ENCODE measurements at places on chromosomes 6 and 20. TPM values are rescaled to one million over a fixed set of nuclear protein-coding genes. Genes with fewer than 3 reads are reported as not detected.
A peak's percentile ranks its signal among the peaks of the same experiment; 100 is the strongest.

- peaks cover 16% of the 10 kb centered on the region for H3K4me1 ChIP-seq
- H3K27me3 ChIP-seq = no peaks in the 10 kb centered on the region
- H3K36me3 ChIP-seq = peaks cover 22% of the 10 kb centered on the region
- no peak for DNase-seq
- peak overlapping the region; percentile 93 for H3K4me3 ChIP-seq
These were observed 815 bp downstream of the SPATA2 start for GRCh38 chr20:49914310-49915117.

DNA sequence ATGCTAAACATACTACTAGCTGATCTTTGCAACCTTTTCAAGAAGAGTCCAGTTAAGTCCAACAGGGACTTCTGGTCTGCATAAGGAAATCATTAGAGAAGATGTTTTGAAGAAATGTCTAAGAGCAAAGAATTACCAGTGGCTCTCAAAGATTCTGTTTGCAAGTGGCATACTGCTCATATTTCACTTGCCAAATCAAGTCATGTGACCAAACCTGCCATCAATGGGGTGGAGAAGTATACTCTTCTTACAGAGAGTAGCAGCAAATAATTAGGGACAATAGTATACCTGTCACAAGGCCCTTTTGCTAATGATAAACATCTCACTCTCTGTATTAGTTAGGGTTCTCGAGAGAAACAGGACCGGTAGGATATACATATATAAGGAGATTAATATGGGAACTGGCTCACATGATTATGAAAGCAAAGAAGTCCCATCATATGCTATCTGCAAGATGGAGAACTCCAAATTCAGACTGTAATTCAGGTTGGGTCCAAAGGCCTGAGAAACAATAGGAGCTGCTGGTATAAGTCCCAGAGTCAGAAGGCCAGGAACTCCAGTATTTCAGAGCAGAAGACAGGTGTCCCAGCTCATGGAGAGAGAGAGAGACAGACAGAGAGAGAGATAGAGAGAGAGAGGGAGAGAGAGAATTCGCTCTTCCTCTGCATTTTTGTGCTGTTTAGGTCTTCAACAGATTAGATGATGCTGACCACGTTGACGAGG, 111.5 kb downstream of the LCA5 start:
- no peaks in the 10 kb centered on the region for H3K4me1 ChIP-seq
- no peak overlapping the region for H3K4me3 ChIP-seq
- H3K27me3 ChIP-seq = 0 out of 3 replicates have a peak, but pooled peaks cover 2% of the 10 kb centered on the region

- H3K27me3 ChIP-seq = no peaks in the 10 kb centered on the region
- H3K4me3 ChIP-seq = no peak overlapping the region
- no peak overlapping the region for H3K27ac ChIP-seq
- no peaks in the 10 kb centered on the region for H3K36me3 ChIP-seq
These were observed 152.6 kb upstream of the SMLR1 start for GRCh38 chr6:130674604-130675003.

DNA sequence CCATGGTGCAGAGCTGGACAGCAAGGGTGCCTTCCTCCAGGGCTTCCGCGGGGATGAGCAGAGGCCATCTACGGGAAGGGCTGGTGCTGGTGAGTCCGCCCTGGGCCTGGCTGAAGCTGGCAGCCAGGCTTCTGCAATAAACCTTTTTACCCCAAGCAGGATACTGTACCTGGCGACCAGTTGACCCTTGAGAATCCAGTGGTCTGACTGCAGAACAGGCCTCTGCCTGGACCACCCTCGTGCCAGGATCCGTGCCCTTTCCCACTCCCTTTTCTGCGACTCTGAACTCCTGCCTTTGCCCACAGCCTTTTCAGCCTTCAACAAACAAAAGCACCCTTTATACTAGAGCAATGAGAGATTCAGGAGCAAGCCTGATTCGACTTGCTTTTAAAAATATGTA, 18.9 kb downstream of the CDH26 start:
- H3K36me3 ChIP-seq = no peaks in the 10 kb centered on the region
- H3K4me3 ChIP-seq = no peak overlapping the region
- no peaks in the 10 kb centered on the region for H3K27me3 ChIP-seq
- H3K4me1 ChIP-seq = no peaks in the 10 kb centered on the region
- no peak overlapping the region for H3K27ac ChIP-seq

DNA sequence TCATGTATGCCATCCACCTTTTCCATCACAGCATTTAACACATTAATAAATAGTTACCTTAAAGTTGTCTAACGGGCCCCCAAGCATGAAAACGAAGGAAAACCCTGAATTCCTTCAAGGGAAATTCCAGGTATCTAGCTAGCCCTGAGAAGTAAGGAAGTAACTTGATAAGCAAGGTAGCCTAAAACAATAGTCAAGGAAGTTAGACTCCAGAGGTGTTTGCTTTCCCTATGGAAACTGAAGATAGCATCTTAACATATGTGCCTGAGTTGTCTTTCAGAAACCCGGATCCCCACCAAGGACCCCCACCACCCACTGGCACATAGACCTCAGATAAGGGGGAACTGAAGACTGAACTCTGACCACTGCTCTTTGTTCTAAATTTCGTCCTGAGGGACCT, 127.4 kb downstream of the TBXT start:
- H3K27ac ChIP-seq = no peak overlapping the region
- H3K4me3 ChIP-seq = no peak overlapping the region
- no peaks in the 10 kb centered on the region for H3K36me3 ChIP-seq
- no peak for DNase-seq
- H3K4me1 ChIP-seq = no peaks in the 10 kb centered on the region

Gene SLC22A7
- total RNA-seq = not detected

GRCh38 chr20:38106461-38106860, 58.6 kb downstream of the TGM2 start:
- H3K36me3 ChIP-seq = no peaks in the 10 kb centered on the region
- no peak overlapping the region for H3K4me3 ChIP-seq
- H3K4me1 ChIP-seq = no peaks in the 10 kb centered on the region
- no peak for DNase-seq

Gene TNFRSF6B
- not detected for total RNA-seq

- H3K27me3 ChIP-seq = no peaks in the 10 kb centered on the region
- DNase-seq = no peak
- H3K4me3 ChIP-seq = no peak overlapping the region
These were observed 593 bp upstream of the COL9A3 start for GRCh38 chr20:62816031-62816883.

- peak overlapping the region; percentile 22 for H3K27ac ChIP-seq
- H3K36me3 ChIP-seq = no peaks in the 10 kb centered on the region
These were observed 482.7 kb upstream of the JARID2 start for GRCh38 chr6:14763139-14763538.

DNA sequence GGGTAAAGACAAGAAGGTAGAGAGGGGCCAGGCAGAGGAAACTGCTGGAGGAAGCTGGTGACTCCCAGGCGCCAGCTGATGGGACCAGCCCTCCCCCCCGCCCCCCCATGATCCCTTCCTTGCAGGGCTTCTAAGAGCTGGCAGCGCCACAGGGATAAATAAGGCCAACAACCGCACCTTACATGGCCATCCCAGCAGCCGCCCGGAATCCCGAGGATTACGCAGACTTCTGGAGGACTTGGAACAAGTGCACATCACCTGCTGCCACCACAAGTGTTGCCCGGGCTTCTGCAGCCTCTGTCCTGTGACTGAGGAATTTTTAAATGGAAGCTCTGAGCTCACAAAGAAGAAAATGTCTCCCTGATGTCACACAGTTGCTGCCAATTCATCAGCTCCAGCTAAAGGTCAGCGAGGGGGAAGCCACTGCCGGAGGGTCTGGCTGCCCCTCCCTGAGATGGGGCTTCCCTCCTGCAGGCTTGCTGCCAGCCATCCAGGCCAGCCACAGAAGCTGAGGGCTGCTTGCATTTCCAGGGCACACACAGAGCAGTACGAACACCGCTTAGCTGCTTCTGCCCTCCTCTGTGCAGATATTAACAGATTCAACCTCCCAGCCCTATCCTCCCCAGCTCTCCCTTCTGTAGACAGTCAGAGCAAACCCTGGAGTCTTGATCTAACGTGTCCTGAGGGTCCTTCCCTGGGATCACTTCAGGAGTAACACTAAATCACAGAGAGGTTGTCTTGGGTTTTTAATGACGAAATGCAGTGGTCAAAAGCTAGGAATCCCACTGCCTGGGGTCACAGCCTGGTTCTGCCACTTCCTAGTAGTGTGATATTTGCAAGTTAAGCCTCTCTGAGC, 38.6 kb upstream of the PIM1 start:
- H3K4me3 ChIP-seq = no peak overlapping the region
- H3K27me3 ChIP-seq = no peaks in the 10 kb centered on the region
- H3K36me3 ChIP-seq = no peaks in the 10 kb centered on the region
- DNase-seq = no peak

GRCh38 chr20:53800883-53801604, 207.4 kb upstream of the ZNF217 start:
- no peak overlapping the region for H3K4me3 ChIP-seq
- peak; percentile 37 for DNase-seq
- no peak overlapping the region for H3K27ac ChIP-seq
- peaks cover 7% of the 10 kb centered on the region for H3K4me1 ChIP-seq
- no peaks in the 10 kb centered on the region for H3K36me3 ChIP-seq

- no peaks in the 10 kb centered on the region for H3K36me3 ChIP-seq
- H3K4me1 ChIP-seq = no peaks in the 10 kb centered on the region
- no peak for DNase-seq
- no peak overlapping the region for H3K27ac ChIP-seq
These were observed 369.3 kb downstream of the FRK start for GRCh38 chr6:115691433-115691832.

- H3K27ac ChIP-seq = no peak overlapping the region
- no peaks in the 10 kb centered on the region for H3K4me1 ChIP-seq
- no peak for DNase-seq
- H3K36me3 ChIP-seq = peaks cover 9% of the 10 kb centered on the region
These were observed 38.3 kb upstream of the MDFI start for GRCh38 chr6:41599852-41600445.

Gene SNX5
- 128 TPM for total RNA-seq

Gene PCK1
- total RNA-seq = 0.73 TPM

Gene COL12A1
- total RNA-seq = 0.11 TPM

DNA sequence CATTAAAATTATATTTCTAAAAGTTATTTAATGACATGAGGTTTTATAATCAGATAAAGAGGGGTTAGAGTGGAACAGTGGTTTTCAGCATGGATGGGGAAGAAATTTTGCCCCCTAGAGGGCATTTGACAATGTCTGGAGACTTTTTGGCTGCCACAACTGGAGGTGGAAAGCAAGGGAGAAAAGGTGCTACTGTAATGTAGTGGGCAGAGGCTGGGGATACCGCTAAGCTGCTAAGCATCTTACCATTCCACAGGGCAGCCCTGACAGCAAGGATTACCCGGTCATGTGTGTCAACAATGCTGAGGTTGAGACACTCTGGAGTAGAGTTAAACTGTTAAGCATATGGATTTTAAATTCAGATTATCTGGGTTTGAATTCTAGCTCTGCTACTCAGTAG, 52.9 kb upstream of the FABP7 start:
- no peak overlapping the region for H3K27ac ChIP-seq
- H3K4me3 ChIP-seq = no peak overlapping the region
- H3K27me3 ChIP-seq = no peaks in the 10 kb centered on the region
- H3K4me1 ChIP-seq = no peaks in the 10 kb centered on the region

DNA sequence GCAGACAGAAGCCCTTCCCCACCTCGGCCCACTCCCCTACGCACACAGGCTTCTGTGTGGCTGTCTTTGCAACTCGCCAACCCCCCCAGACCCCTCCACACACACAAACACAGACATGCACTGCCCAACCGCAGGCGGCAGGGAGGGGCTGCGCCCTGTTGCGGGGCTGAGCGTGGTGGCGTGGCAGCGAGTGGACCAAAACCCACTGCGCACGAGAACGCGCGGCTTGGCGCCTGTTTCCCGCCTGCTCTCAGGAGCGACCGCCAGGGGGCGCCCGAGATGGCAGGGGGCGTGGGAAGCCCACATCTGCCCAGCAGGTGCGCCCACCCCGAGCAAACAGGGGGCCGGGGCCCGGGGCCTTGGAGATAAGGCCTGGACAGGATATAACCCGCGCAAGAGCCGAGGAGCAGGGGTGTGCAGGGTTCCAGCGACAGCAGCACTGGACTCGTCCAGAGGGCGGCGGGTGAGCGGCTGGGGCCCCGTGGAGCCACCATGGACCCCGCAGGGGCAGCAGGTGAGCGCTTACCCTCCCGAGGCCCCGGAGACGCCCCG, at the start of gene RBPJL:
Gene RBPJL (plus strand): TSS at position 410 of the 552 bp plus-strand sequence. CDS start 83 bp downstream, at position 493.
- H3K36me3 ChIP-seq = no peaks in the 10 kb centered on the region
- H3K27me3 ChIP-seq = no peaks in the 10 kb centered on the region
- H3K27ac ChIP-seq = no peak within 1 kb of the TSS
- peaks cover 27% of the 10 kb centered on the region for H3K4me1 ChIP-seq

GRCh38 chr20:17431621-17432364, 99.4 kb downstream of the BFSP1 start:
- peaks cover 4% of the 10 kb centered on the region for H3K4me1 ChIP-seq
- H3K4me3 ChIP-seq = no peak overlapping the region
- DNase-seq = peak; percentile 61
- no peak overlapping the region for H3K27ac ChIP-seq
- H3K27me3 ChIP-seq = peaks cover 8% of the 10 kb centered on the region
- H3K36me3 ChIP-seq = no peaks in the 10 kb centered on the region

DNA sequence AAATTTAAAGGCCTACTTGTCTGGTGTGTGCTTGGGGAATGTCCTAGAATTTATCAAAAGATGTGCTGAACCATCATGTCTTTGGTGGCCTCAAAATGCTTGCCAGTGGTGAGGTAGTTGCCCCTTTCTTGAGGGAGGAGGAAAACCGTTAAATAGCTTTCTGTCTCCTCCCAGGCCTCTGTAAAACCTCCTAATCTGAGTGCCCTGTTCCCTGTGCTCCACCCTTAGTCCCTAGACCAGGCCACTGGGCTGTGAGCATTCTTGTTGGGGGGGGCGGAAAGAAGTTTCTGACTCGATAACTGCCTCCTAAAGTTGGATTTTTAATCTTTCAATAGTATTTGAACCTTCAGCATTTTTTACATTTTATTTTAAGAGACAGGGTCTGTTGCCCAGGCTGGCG, 23.1 kb downstream of the JARID2 start:
- peaks cover 51% of the 10 kb centered on the region for H3K4me1 ChIP-seq
- no peak overlapping the region for H3K4me3 ChIP-seq
- DNase-seq = no peak
- H3K36me3 ChIP-seq = peaks cover 6% of the 10 kb centered on the region

Gene TSPO2
- not detected for total RNA-seq

GRCh38 chr6:150025201-150025917, at the start of gene RAET1L:
Gene RAET1L, minus strand, starts transcription at chr6:150025532. Its CDS starts 61 bp downstream, at chr6:150025471.
- no peak within 1 kb of the TSS for H3K27ac ChIP-seq
- H3K4me1 ChIP-seq = no peaks in the 10 kb centered on the region
- no peak for DNase-seq
- H3K27me3 ChIP-seq = peaks cover 37% of the 10 kb centered on the region
- H3K4me3 ChIP-seq = no peak within 1 kb of the TSS
- no peaks in the 10 kb centered on the region for H3K36me3 ChIP-seq

All from K562 (cell line).